GM23248 (cell line): ENCODE measurements at places on chromosomes 1 and 21. TPM values are rescaled to one million over a fixed set of nuclear protein-coding genes. Genes with fewer than 3 reads are reported as not detected.

Gene NOS1AP
- not detected in 2 replicates for total RNA-seq

DNA sequence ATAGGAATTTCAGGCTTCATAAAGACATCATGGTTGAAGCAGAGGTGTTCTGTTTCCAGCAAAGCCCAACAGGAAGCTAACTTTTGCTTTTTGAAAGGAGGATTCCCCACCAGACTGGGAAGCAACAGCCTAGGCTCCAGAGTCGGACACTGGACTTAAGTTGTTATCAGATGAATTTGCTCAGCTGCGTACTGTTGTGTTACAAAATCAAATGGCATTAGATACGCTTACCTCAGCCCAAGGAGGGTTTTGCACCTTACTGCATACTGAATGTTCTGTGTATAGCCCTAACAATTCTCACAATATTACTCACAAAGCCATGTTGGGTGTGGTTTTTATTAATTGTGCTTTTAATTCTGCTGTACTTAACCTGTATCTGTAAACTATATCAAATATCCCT lies 547 bp upstream of the CHIA start:
- no peaks in the 10 kb centered on the region for H3K36me3 ChIP-seq
- H3K27me3 ChIP-seq, result peaks cover 10% of the 10 kb centered on the region; the same call in 1 of the 2 replicates
- DNase-seq, result no peak
- H3K4me3 ChIP-seq, result no peak overlapping the region
- H3K27ac ChIP-seq, result no peak overlapping the region
- H3K4me1 ChIP-seq, result no peaks in the 10 kb centered on the region

DNA sequence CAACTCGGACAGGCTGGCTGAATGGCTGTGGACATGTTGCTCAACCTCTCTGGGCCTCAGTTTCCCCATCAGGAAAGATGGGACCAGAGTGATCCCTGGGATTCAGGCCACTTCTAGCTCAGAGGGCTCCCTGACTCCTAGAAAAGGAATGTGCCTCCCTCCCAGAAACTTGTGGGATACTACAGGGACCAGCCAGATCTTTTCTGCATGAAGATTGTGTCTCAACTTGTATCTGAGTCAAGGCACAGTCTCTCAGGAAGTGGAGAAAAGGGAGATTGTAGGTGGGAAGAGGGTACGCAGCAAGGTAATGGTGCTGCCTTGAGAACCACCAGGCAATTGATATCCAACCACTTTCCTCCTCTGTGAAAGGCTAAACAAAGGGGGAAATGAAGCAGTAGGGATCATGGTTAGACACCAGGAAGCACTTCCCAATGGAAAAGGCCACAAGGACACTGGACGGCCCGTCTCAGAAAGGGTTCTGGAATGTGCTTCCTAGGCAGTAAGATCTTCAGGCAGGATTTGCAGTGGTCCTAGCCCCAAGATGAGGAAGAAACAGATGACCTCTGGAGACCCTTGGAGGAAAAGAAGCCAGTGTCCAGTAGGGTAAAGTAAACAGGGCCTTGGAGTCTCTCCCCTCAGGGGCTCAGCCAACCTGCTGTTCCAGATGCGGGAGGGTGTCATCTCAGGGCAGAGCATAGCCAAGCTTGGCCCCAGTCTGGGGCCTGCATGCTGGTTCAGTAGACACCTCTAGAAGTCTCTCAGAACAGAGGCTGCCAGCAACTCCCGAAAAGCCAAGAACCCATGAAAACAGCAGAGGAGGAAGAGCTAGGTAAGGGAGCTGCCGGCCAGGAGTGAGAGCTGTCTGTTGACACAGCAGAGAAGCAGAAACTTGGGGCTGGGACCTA lies 16.8 kb downstream of the IFFO2 start:
- H3K4me3 ChIP-seq, result no peak overlapping the region
- no peaks in the 10 kb centered on the region for H3K36me3 ChIP-seq
- H3K27me3 ChIP-seq, result no peaks in the 10 kb centered on the region
- peak; percentile 76 for DNase-seq

- no peak overlapping the region for H3K4me3 ChIP-seq
- H3K27me3 ChIP-seq, result no peaks in the 10 kb centered on the region
- no peak for DNase-seq
- H3K4me1 ChIP-seq, result no peaks in the 10 kb centered on the region
- no peaks in the 10 kb centered on the region for H3K36me3 ChIP-seq
- H3K27ac ChIP-seq, result no peak overlapping the region
These were observed 299.2 kb downstream of the USP25 start for GRCh38 chr21:16028941-16029464.

GRCh38 chr21:45421071-45421845 lies 16.3 kb downstream of the COL18A1 start:
- no peak overlapping the region for H3K4me3 ChIP-seq
- no peaks in the 10 kb centered on the region for H3K27me3 ChIP-seq
- no peak overlapping the region for H3K27ac ChIP-seq
- H3K4me1 ChIP-seq, result no peaks in the 10 kb centered on the region
- no peak for DNase-seq
- no peaks in the 10 kb centered on the region for H3K36me3 ChIP-seq

- H3K36me3 ChIP-seq, result no peaks in the 10 kb centered on the region
- DNase-seq, result no peak
- no peaks in the 10 kb centered on the region; the same call in 1 of the 2 replicates for H3K27me3 ChIP-seq
- no peaks in the 10 kb centered on the region for H3K4me1 ChIP-seq
These were observed 13.6 kb downstream of the GABRD start for GRCh38 chr1:2032737-2033136.

GRCh38 chr1:229970714-229971113 lies 96.3 kb upstream of the GALNT2 start:
- no peak overlapping the region for H3K27ac ChIP-seq
- no peaks in the 10 kb centered on the region for H3K27me3 ChIP-seq
- DNase-seq, result no peak

DNA sequence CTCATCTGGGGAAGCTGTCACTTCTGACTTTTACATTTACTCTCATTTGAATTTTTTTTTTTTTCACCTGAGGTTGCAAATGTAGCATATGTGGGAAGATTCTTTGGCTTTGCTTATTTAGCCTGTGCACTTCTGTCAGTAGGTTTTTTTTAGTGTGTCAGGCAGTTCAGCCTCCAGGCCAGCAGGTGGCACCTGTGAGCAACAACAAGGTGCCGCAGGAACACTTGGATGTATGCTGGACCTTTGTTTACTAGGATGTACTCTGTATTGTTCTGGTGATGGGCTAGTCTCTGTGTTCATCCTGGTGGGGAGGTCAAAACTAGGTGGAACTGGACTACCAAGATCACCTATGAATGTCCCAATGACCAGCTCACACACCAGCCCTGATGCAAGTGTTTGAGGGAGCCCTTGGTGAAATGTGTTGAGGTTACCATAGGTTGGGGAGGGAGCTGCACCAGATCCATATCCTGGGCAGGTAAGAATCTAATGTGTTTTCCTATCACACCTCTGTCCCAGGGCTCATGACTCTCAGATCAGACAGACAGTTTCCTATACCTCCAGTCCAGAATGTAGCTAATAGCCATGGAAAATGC lies 618.2 kb downstream of the BRINP3 start:
- no peaks in the 10 kb centered on the region for H3K36me3 ChIP-seq
- no peaks in the 10 kb centered on the region for H3K4me1 ChIP-seq
- no peaks in the 10 kb centered on the region for H3K27me3 ChIP-seq
- no peak overlapping the region for H3K27ac ChIP-seq
- no peak overlapping the region for H3K4me3 ChIP-seq

- H3K4me3 ChIP-seq, result no peak overlapping the region
- H3K4me1 ChIP-seq, result peaks cover 42% of the 10 kb centered on the region
- H3K36me3 ChIP-seq, result no peaks in the 10 kb centered on the region
- peak; percentile 28 for DNase-seq
- no peaks in the 10 kb centered on the region for H3K27me3 ChIP-seq
These were observed 41.9 kb downstream of the SPAG17 start for GRCh38 chr1:118143121-118143520.
